ENCODE measurements at places on chromosomes 7 and 10.

- DNase-seq, result no peak
Measured at GRCh38 chr7:55314967-55315366, 50.2 kb upstream of the LANCL2 start.

DNA sequence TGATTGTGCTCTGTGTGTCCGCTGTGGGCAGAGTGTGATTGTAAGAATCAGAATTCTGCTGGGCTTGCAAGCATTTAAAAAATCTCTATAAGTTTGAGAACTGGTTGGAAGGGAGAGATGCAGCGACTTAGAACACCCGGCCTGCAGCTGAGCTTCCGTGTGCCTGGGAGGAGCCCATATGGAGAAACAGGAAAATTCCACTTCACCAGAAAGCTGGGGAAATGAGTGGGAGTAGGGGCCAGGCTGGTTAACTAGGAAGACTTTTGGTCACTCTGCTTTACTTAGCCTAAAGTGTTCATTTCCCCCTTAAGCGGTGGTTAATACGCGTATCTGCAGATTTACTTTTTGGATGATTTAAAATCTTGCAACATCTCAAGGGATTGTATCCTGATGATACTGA lies 72.2 kb downstream of the TCF7L2 start:
- no peak for DNase-seq

DNA sequence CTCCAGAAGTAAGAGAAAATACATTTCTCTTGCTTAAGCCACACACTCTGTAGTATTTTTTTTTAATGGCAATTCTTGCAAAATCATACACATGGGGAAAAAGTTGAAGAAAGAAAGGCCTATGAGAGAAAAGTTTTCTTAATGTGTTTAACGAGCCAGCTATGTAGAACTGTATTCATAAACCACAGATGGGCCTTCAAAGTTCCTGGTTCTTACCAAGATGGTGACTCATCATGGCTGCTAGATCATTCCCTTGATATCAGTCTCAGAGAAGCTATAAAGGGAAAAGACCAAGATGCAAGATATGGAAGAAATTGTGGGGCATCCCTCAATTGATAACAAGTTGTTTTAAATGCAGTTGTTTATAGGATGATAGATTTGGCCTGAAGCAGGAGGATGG lies 992.7 kb upstream of the MBL2 start:
- DNase-seq, result no peak

DNA sequence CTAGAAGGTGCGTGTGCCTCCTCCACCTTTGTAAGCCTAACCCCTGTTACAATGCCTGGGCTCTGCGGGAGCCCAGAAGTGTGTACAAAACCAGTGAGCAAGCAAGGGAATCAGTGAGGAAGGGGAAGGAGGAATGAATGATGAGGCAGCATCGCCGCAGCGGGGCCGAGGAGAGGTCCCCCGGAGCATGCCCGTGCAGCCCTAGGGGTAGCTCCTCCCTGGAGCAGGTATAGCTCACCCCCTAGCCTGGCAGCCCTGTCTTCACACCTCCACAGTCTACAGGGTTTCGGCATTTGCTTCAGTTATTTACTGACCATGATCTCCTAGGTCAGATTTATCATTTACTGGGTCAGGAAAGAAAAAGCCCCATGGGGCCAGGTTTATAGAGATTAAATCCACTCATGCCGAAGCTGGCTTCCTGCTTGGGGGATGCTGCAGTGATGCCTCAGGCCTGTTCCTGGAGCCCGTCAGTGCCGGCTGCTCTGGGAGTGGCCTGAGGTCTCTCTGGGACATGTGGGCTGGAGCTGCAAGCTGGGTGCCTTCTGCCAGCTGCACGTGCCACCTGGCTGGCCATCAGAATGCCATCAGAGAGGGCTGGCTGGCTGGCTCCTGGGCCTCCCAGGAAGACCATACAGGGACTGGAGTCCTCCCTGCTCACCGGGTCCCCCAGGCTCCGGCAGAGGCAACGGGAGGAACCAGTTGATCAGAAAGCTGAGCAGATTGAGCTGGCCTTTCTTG lies 138.9 kb downstream of the GRK5 start:
- DNase-seq, result no peak

DNA sequence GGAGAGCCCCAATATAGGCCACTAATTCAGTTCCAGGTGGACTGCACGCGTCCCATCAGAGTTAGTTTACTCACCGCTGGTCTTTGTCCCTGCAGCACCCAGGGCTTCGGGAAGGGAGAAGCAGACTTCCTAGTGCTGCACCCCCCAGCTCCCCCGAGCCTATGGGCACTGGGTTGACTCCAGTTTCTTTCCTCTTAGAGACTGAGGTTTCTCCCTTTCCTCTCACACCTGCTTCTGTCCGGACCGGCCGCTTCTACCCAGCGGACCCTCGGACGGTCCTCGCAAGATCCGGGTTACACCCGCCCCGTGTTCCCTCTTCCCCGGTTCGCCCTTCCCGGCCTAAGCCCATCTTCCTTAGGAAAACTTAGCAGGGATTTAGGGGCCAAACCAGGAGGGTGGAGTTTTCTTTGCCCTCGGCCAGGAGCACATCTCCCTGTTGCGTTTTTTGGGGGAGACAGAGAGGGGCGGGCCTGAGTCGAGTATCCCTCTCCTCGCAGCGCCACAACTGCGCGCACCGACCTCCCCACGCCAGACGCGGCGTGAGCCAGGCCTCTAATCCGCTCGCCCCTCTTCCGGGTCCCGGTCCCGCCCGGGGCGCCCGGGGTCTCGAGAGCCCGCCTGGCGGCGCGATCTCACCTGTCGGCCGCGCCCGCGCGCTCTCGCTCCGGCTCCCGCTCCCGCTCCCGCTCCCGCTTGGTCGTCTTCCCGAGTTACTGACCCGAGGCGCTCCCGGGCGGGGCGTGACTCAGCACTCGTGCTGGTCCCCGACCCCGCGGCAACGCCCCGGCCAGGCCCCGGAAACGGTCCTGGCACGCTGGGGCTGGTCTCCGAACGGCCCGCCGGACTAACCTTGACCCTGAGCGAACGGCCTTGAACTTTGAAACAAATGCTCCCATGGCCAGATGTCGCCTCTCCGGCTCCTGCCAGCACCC lies at the start of gene AIFM2:
AIFM2 (minus strand) TSS at position 728 of the 932 bp plus-strand sequence. CDS start 8,741 bp downstream, outside the sequence.
- DNase-seq, result peak; percentile 78

DNA sequence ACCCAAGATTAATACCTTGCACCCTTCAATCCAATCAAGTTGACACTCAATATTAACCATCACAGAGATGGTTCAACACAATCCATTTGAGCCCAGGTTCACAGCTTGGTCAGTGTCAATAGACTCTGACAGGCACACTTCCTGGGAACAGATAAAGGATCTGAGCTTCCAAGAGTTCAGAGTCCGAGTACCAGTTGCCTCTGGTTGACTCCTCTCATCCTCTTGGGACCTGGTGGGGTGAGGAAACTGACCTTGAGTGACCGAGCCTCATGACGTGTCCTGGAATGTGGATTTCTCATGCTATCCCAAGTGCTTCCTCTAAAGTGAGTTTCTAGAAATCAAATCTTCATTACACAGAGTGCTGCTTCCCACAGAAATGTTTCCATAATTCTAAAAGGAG lies 162.0 kb downstream of the CYP26A1 start:
- DNase-seq, result no peak

DNA sequence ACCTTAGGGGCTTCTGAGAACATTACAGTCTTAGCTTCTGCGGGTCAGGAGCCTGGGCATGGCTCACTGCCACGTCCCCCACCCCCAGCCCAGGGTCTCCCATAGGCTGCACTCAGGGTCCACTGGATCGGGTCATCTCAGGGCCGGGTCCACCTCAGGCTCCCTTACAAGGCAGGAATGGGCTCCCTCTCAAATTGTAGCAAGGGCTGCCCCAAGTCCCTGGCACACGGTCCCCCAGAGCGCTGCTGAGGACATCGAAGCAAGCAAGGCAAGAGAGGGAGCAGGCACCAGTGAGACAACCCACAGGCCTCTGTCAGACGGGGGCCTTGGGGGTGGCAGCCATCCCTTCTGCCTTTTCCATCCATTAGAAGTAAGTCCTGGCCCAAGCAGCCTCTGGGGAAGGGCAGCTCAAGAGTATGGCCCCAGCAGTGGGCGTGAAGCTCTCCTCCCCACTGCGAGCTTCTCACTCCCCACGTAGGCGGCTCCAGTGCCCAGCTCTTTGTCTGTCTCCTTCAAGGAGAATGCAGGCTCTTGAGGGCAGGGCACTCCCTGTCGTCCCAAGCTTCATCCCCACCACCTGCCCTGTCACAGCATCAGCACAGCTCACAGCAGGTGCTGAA lies 18.0 kb upstream of the RET start:
- DNase-seq, result no peak

DNA sequence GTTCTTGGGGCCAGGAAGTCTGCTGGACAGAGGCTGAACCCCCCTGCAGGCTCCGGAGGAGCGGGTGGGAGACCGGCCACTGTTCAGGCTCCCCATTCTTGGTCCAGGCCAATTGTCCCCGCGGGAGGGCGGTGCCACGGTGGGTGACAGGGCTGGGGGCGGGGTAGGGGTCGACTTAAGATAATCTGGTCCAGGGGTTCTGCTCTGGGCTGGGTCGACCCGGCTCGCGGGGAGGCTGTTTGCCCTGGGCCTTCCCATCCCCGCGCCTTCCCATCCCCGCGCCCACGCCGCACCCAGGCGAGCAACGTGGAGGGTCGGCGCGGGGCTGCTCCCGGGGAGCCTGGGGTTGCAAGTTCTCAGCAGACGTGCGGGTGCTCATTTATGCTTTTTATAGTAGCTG lies 7.3 kb upstream of the GLRX3 start:
- DNase-seq, result no peak
